Activated CD4-positive, alpha-beta T cell treated with anti-CD3 and anti-CD28 coated beads for 24 hours (primary cell): ENCODE measurements at places on chromosomes 12 and 14.

- DNase-seq = no peak
These were observed 10.4 kb downstream of the OSBPL8 start for GRCh38 chr12:76549131-76549530.

DNA sequence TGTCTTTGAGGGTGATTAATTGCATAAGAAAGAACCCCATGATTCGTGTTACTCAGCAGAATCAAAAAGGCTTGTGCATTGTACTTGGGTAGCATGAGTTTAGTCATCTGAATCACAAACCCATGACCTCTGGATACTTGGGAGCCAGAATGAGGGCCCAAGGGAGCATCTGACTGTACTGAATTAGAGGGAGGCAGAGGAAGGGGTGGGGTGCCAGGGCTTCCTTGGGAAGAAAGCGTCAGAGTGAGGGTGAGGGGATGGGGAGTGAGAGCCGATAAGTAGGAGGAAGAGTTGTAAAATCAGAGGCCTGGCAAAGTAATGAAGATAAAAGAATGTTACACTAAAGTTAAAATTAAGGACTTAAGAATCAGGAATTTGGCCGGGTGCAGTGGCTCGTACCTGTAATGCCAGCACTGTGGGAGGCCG is 29.8 kb downstream of the GPRC5D start:
- no peak for DNase-seq

DNA sequence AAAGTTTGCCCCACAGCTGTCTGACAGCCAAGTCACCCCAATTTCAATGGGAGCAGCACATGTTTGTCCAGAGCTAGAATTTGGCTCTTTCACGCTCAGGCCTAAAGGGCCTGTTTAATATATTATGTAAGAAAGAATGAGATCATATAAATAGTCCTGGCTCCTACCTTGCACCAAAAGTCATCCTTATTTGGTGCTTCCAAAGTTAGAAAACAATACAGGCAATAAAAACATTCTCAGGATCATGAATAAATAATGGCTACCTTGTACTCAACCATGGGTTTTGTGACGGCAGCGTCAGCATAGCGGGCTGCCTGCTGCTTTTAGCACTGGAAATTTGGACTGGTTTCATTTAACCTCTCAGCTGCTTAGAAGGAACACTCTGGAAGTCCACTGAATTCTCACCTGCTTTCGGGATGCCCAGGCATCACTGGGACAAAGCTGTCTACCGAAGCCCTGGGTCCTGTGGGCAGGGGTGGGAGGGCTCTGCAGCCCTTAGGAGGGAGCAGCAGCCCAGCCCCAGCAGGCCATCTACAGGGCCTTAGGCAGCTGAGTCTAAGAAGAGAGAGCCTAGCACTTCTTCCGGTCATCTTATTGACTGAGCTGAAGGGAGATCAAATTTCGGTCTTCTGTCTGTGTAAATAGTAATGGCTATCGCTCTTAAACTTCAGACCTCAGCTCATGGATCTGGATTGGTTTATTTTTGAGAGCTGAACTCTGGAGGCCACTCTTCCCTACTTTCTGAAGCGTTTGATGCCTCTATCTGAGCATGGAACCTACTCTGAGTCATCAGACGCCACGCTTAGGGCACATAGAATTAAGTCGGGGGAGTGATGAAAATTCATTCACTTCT is 106.5 kb downstream of the SAMD4A start:
- DNase-seq = no peak

GRCh38 chr12:64791036-64791435 is 31.8 kb upstream of the GNS start:
- DNase-seq = no peak

DNA sequence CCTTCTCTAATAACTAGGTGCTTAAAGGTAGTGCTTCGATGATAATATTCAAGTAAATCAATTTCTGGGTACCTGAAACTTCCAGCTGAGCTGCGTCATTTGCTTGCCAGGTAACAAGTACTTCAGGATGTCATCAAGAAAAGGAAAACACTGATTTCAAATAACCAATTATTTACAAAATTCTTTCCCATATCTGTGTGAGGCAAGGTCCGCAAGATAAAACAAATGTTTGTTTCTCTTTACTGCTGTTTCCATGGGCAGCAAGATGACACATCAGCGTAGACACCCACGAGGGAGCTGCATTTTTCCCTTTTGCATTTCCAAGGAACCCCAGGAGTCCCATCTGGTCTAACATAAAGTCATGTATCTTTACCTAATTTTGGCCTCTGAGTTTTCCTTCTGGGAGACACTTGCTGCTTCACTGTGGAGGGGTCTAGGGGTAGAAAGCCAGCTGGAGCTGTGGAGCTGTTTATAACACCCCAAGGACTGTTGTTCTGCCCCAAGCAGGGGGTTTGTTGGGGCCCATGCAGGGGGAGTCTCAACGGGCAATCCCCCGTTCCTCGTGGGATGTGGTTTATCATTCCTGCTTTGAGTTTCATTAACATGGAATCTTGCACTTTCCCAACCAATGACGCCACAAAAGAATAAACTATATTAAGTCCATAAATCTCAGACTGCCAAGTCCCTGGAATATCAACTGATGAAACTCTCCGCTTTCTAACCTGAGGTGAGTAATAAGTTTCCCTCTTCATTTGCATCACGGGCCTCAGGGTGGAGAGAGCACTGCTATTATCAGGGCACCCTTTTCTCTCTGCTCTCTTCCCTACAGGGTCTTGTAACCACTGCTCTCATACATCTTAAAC is 112.8 kb upstream of the PELI2 start:
- DNase-seq = no peak

- DNase-seq = peak; percentile 53
These were observed 8.9 kb downstream of the ANG start for GRCh38 chr14:20697273-20698017.

DNA sequence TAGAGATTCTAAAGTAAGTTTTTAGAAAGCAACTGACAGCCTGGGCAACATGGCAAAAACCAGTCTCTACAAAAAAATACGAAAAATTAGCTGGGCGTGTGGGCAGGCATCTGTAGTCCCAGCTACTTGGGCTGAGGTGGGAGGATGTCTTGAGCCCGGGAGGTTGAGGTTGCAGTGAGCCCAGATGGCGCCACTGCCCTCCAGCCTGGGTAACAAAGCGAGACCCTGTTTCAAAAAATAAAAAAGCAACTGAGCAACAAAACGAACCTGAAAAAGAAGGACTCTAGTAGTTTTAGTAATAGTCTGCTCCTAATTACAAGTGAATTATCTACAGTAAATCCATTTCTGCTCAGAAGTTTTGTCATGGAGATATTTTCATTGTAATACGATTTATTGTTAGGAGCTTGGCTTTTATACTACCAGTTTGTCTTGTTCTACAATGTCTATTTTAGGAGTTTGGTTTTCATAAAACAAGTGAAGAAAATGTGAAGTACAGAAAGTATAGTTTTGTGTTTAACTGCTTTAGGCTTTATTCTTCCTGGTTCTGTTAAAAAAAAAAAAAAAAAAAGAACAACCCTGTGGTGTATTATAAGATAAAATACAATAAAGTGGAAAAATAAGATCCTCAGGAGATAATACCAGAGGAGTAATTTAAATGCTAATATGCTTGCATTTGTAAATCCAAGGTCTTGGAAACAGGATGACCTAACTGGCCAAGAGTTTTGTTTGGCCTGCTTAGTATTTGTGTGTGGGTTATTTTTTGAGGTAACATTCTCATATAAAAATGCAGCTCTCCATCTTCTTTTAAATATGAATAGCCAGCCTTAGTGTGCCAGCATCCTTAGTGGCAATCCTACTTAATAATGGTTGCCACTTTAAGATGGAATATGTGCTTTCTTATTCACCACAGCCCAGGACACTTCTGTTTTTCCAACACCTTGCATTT is 2.8 kb downstream of the TMX1 start:
- DNase-seq = no peak

DNA sequence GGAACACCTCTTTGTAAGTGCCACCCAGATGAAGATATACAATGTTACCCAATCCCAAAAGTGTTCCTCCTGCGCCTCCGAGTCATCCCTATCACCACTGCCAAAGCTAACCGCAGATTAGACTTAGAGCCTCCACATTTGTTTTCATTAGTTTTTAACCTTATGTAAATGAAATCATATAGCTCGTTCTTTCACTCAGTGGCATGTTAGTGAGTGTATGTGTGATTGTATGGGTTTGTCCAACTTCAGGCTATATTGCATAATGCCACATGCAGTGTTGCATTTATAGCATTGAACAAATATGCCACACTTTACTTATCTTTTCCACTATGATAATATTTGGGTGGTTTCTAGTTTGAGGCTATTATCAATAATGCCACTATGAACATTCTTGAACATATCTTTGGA is 18.0 kb downstream of the MAP1LC3B2 start:
- no peak for DNase-seq

DNA sequence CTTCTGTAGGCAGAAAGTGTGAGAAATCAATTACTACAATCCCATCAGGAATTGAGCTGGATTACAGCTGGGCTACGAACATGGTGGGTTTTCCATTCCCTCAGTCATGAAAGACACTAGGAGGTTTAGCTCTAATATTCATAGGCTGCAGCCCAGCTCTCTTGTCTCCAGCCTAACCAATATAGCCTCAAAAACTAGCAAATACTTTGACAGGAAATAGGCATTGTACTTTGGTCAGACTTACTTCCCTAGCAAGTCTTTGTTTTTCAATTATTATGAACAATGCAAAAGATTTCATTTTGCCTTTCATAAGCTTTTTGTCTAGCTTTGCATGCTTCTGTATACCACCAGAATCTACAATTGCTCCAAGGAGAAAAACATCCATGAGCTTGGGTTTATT is 296.2 kb downstream of the GPHN start:
- DNase-seq = no peak

DNA sequence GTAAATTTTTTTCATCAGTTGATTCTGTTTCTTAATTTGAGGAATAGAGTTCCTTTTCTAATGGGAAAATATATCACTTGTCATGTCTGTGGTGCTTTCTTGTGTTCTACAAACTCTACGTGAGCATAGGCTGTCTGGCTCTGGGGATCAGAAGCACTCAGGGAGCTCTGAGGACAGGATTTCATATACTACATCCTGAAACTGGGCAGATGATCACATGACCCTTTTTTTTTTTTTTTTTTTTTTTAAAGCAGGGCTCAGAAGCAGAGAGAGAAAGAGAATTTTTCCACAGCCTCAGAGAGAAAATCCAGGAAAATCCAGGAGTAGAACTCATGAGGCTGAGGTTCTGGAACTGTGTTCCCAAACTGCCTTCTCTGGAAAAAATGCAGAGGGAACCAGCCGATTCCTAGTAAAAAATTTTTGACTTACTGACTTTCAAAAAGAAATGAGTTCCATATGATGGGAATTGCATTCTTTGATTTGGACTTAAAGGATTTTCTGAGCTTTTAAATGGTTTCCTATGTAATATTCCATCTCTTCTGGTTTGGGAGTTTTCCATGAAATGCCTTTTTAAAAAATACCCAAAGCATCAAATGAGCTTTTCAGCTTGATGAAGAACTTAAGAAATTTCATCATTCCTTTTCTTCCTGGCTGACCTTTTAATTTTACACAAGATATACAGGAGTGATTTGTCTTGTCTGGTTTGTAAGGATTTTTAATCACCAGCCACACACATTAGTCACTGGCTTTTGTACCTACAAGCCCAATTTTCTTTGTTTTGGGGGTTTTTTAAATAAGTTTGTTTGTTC is 183.1 kb upstream of the HIF1A start:
- DNase-seq = no peak

DNA sequence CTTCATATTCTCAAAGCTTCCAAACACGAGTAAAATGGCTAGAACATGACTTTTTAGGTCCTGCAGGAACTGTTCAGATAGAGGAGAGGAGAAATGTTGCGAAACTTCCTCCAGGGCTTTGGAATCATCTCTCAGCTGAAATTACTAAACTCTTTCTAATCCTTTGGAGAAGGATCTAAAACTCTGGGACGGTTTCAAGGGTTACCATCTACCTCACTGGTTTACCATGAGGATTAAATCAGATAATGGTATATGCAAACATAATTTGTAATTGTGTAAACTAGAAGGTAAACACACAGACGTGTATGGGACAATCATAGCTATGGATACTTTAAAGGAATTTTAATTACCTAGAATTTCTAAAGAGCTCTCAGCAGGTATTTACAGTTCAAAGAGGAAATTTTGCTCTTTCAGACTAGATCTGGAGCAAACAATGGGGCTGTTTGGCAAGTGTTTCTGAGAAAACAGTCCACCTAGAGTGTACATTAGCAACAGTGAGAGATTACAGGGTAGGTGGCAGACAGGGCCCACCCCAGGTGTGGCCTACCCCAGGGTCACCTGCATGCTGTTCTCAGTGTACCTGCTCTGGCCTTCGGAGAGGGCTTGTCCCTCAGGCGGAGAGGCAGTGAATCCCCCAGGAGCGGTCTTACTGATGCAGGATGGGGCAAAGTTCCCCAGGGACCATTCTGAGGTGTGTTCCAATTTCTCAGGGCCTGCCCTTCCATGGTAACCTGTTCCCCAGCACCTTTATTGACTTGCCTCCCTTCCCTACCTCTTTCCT is 124.7 kb upstream of the MAX start:
- no peak for DNase-seq

DNA sequence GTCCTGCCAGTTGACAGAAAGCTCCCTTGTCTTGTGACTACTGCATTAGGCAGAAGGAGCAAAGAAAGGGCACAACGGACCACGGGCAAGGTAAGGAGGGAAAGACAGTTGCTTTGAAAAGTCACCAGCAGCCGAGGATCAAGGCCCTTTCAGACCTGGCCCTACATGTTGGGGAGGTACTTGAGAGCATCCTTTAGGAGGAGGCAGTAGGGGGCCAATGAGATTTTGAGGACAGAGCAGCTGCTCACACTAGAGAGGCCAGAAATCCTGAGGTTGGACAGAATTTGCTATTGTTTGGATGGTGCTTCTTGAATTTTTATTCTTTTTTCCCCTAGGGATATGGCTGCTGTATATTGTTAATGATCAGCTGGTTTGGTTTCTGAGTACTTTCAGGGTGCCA is 135.5 kb upstream of the PZP start:
- no peak for DNase-seq

DNA sequence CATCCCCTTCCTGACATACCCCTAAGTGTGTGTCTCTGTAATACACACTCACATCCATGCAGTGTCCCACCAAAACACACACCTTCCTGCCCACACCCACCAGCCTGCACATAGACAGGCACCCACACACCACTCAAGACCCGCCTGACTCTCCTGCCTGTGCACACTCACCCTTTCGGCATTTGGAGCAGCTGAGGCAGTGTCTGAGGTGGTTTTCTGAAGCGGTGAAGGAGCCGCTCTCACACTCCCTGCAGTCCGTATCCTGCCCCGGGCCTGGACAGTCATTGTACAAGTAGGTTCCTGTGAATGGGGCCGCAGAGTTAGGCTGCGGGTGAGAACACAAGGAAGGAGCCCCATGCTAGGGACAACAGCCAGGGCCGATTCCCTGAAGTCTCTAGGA is 8.3 kb downstream of the TNFRSF1A start:
- DNase-seq = no peak

- no peak for DNase-seq
These were observed 46.9 kb upstream of the MDM1 start for GRCh38 chr12:68378872-68379606.

DNA sequence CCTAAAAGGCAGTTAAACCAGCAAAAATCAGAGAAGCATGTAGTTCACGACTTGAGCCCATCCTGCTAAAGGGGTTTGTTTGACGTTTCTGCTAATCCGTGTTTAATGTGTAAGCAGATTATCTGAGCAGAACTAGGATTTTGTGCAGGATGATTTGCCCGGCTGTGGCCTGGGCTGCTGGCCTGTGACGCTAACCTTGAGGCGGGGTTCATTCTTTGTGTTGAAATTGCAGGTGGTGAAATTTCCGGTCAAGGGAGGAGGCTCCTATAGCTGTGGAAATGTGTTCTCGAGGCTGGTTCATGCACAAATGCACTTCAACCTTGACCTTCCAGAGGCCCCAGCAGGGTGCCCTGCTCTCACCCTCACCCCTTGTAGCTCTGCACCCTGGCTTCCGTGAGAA is 63.7 kb downstream of the SLC24A4 start:
- no peak for DNase-seq
